ENCODE measurements at places on chromosomes 7 and 10.

DNA sequence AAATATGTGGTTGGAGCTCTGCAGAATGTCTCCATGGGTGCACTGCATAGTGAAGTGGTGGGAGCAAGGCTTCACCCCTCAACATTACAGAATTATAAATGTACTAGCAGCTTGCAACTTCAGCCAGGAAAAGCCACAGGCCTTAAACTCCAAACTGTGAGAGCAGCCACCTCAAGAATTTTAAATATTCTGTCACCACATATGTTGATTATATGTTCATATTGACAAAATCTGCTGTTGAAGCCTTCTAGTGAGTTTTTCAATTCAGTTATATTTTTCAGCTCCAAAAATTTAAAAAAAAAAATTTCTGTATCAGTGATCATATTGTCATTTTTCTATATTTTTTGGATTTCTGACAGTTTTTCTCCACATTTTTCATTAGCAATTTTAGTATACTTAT lies 30.9 kb upstream of the AKR1C2 start:
- DNase-seq = no peak

DNA sequence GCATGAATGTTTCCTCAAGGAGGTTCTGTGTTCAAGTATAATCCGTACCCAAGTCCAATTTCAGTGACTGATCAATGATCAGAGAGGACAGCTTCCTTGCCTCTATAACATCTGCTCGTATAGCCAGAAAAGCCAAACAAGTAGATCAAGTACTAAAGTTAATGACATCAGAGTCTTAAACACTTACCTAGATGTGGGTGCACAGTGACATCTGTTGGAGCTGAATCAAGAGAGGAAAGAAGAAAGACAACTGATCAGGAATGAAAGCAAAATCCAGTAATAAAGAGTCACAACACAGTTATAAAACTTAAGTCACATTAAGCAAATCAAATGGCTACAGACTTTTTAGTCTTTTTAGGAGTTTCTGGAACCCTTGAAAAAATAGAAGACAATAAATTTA lies 236.5 kb downstream of the RELN start:
- no peak for DNase-seq

DNA sequence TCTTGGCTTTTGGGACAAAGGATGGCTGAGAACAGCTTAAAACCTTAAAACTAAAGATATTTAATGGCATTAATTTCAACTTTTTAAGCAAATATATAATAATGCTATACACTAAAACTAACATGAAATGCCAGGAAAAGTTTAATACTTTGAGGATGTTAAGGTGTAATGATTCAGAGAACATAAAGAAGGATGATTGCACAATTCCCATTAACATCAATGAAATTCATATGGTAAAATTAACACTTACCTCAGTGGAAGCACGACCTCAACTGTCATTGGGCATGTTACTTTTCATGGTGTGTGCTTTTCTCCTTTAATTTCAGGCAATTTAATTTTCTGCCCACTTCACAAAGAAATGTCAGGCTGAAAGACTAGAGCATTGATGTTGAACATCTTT lies 171.7 kb downstream of the KCND2 start:
- DNase-seq = no peak

DNA sequence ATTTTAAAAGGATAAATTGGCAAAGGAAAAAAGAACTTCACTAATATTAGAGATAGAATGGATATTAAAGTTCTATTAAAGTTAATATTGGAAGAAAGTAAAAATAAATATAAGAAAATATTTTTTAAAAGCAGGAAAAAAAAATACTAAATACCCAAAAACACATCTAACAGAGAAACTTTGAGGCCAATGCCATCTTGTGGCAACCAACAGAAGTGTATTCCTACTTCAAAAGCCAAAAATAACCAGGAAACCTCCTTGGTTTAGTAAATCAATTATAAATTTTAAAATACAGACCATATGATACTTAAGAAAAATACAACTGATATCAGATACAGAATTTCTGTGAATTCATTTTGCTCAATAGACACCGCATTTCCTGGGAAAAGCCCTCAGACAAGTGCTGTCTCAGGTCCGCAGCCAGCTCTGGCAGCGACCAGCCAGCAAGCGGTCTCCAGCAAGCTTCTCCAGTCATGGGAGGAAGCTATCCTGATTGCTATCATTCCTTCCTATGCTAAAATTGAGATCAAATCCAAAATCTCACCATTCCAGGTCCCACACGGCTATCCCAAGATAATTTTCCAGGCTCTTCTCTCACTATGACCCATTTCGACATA lies 65.3 kb downstream of the LMBR1 start:
- no peak for DNase-seq

- DNase-seq = no peak
Observed at GRCh38 chr7:97015756-97016380, 8.8 kb downstream of the DLX5 start.

GRCh38 chr7:55277916-55278315 lies 87.2 kb upstream of the LANCL2 start:
- no peak for DNase-seq

- no peak for DNase-seq
Observed at GRCh38 chr7:131554880-131555516, 1.4 kb downstream of the PODXL start.

- no peak for DNase-seq
Observed at GRCh38 chr10:3213758-3214515, 41.4 kb upstream of the PITRM1 start.

DNA sequence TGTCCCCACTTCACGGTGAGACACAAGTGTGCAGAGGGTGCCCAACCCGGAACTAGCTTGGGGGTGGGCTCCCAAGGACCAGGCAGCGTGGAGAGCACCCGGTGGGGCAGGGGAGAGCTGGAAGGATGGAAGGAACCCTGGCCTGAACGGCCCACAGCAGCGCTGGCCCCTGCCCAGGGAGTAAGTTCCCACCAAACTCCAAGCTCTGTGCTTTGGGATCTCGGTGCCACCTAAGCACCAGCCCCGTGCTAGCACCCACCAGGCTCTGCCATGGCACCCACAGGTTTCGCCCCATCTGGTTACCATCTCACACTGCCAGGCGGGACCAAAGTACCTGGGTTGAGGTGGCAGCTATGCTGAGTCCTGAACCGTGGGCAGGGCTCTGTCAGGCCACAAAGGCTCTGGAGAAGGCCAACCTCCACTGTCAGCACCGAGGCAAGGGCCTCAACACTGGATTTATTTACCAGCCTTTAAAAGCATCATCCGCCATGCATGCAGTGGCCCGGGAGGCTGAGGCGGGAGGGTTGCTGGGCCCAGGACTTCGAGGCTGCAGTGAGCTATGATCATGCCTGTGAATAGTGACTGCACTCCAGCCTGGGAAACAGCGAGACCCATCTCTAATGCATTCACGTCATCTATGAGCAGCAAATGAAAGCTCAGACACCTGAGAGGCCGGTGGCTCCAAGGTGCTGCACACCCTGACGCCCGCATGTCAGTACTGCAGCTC lies 16.0 kb downstream of the GPER1 start:
- no peak for DNase-seq

- DNase-seq = no peak
Observed at GRCh38 chr7:104983076-104983577, 30.9 kb upstream of the KMT2E start.

DNA sequence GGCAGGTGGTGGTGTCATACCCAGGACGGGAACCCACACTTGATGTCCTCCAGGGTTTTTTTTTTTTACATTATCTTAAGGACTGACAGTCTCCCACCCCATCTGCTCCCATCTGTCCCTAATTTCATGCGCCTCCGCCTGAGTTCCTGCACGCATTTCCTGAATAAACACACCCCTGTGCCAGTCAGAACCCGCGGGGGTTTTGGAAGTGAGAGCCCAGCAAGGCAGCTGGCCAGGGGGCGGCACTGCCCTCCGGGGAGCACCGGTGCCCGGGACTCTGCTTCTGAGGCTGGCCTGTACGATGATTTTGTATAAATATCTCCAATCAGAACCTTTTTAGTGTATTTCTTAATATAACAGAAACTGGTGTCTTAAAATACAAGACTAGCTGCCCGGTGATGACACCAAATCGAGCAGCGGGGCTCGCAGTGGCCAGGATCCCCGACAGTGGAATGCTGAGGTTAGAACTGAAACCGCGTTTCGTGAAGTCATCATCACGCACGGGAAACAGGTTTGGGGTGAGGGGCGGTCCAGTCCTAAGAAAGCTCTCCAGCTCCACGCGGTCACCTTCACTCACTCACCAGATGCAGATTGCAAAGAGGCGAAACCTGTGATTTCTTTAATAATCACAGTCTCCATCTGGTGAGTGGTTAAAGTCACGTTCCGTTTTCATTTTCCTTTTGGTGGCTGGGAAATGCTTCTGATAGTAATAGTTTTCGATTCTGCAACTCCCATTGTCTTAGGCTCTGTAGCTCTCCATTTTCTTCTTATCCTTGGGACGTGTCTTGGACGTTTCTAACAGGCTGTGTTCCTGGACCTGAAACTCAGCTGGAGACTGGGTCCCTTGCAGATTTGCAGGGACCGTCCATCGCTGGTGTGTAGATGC lies 19.7 kb downstream of the BNIP3 start:
- no peak for DNase-seq

- no peak for DNase-seq
Observed at GRCh38 chr7:148556892-148557291, 33.7 kb upstream of the C7orf33 start.

- DNase-seq = no peak
Observed at GRCh38 chr7:141001546-141001945, 13.2 kb downstream of the MRPS33 start.

GRCh38 chr7:132377703-132378584 lies 198.3 kb downstream of the PLXNA4 start:
- DNase-seq = no peak

DNA sequence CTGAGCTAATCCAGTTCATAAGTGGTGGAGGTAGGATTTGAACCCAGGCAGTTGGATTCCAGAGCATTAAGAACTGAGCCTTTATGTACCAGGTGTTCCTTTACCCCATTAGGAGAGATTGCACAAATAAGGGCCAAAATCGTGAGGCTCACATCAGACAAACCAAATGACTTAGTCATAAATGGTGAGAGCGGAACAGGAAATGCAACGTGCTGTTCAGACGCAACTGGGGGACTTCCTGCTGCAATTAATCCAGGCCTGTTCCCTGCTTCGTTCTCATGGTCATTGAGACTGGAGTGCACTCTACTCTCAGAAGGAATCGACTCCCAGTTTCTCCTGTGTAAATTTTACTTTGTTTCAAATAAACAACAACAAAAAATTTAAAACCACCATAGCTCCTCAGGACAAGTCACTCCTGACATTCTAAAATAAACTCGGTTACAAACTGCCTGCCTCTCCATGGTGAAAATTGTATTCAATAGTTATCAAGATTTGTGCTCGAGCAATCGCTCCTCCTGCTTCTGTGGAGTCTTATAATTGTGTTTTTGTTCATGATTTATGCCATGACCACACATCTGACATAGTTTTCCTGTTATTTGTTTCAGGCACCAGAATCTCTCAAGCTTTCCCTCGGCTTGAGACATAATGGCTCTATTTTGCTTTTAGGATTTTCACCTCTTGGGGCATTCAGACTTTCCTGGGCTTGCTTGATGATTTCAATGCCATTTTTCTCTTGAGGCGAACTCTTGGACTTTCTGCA lies 115.3 kb upstream of the BMPER start:
- no peak for DNase-seq

GRCh38 chr7:80498481-80499349 lies 13.1 kb downstream of the GNAT3 start:
- DNase-seq = no peak

GRCh38 chr10:63896992-63897391 lies 375.8 kb downstream of the REEP3 start:
- DNase-seq = no peak

DNA sequence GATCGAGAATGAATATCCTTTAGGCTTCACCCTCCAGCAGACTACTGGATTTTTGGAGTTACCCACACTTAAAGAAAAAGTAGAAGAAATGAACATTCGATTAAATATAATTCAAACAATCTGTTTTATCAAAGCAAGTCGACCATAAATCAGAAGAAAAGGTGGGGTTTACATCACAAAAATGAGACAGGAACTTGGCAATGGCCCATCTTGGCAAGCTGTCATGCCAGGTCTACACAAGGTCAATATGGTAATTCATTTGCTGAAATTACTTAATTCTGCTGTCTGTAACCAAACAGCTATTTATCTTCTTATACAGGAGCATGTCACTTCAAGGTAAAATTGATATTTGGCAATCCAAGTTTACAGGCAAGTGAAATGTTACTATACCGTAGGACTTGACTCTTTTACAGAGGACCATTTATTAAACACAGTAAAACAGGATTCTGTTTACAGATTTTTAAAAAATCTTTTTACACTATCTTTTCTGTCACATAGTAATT lies 640.6 kb upstream of the NRP1 start:
- DNase-seq = no peak

Measured in stimulated activated naive B cell treated with anti-CD40 and anti-IgM and Interleukin-4, amounts not matched to agents 10 μg/mL and 1 μg/mL and 100 μg/mL, for 72 hours (primary cell).